ENCODE measurements at places on chromosomes 11 and 22. TPM values are rescaled to one million over a fixed set of nuclear protein-coding genes. Genes with fewer than 3 reads are reported as not detected.

Gene TEX54
- not detected for total RNA-seq

Gene KRTAP5-7
- total RNA-seq: not detected

Gene HYLS1
- 1.9 TPM for total RNA-seq

Gene CARNS1
- under 0.01 TPM for total RNA-seq

Gene OVCH2
- total RNA-seq: 0.34 TPM

Gene MYBPC3
- not detected for total RNA-seq

Gene TMEM123
- 217 TPM for total RNA-seq

Gene CASP4
- total RNA-seq: 168 TPM

Gene SYCE3
- total RNA-seq: not detected

Gene DCHS1
- 0.21 TPM for total RNA-seq

Gene MIOX
- 0.14 TPM for total RNA-seq

Gene GGTLC2
- not detected for total RNA-seq

Gene NAALAD2
- not detected for total RNA-seq

Gene MS4A3
- not detected for total RNA-seq
